Gastrocnemius medialis (tissue), 4 donors: ENCODE measurements at places on chromosomes 7 and 10.

DNA sequence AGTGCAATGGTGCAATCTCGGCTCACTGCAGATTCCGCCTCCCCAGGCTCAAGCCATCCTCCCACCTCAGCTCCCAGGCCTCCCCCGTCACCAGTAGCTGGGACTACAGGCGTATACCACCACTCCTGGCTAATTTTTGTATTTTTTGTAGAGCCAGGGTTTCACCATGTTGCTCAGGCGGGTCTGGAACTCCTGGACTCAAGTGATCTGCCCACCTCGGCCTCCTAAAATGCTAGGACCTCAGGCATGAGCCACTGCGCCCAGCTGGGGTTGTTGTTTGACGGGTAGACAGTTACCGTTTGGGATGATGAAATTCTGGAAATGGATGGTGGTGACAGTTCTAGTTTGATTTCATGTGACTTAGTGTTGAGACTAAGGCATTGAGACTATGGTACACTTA, 15.3 kb downstream of the CALML3 start:
- no peak overlapping the region for H3K27ac ChIP-seq
- H3K4me1 ChIP-seq = no peaks in the 10 kb centered on the region
- no peaks in the 10 kb centered on the region for H3K27me3 ChIP-seq

DNA sequence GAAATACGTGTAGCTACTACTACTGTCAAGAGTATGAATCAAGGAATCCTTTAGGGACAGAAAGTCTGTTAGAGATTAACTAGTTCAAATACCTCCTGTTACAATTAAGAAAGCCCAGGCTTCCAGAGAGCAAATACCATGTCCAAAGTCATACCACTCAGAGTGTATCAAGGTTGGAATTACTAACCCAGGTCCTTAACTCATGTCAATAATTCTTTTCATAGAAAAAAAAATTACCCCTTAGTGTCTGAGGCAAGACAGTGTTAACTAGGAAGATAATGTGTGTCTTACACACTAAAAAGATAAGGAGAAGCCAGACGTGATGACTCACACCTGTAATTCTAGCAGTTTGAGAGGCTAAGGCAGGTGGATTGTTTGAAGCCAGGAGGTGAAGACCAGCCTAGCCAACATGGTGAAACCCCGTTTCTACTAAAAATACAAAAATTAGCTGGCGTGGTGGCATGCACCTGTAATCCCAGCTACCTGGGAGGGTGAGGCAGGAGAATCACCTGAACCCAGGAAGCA, 423.4 kb downstream of the SORCS1 start:
- no peaks in the 10 kb centered on the region for H3K4me1 ChIP-seq
- H3K27me3 ChIP-seq = no peaks in the 10 kb centered on the region
- H3K36me3 ChIP-seq = no peaks in the 10 kb centered on the region
- no peak overlapping the region for H3K27ac ChIP-seq
- no peak overlapping the region for H3K4me3 ChIP-seq

DNA sequence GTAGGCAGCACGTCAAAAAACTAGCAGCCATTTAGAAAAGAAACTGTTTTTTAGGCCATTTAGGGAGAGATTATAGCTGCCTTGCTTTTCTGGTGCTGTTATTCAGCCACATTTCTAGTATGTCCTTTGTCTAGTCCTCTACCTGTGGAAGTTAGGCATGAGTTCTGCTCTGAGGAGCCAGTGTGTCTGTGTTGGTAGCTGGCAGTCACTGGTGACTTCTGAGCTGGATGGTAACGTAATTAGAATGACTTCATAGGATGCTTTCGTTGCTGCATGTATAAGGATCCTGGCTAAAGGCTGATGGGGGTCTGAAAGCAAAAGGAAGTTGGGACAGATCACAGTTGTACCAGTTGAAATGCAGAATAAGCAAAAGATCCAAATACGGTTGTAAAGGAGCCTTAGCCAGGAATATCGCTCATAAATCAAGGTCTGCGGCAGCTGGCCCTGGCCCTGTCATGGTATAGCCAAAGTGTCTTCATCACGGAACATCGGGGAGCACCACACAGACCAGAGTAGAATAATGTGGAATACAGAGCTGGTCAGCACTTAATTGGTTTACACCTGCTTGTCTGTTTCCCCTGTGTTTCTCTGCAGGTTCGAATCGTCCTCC, 226.7 kb downstream of the EXOC4 start:
- H3K27ac ChIP-seq = no peak overlapping the region
- H3K36me3 ChIP-seq = no peaks in the 10 kb centered on the region
- peaks cover 21% of the 10 kb centered on the region for H3K4me1 ChIP-seq
- no peak for DNase-seq

DNA sequence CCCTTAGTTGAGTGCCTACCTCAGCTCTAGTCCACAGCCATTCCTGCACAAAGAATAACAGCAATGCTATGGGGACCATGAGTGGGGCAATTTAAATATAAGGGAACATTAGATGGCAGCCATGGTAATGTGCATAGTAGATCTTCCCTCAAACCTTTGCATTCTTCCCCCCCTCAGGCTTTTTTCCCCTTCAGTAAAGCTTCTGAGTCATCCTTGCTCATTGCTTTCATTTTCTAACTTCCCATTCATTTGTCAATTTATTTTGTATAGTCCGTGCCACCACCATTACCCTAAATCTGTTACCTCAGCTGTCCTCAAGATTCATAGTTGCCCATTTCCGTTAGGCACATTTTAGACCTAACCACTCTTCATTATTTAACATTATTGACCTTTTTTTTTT, 10.7 kb downstream of the HECTD2 start:
- no peak overlapping the region for H3K4me3 ChIP-seq
- H3K36me3 ChIP-seq = no peaks in the 10 kb centered on the region
- H3K4me1 ChIP-seq = peaks cover 19% of the 10 kb centered on the region
- H3K27me3 ChIP-seq = no peaks in the 10 kb centered on the region

DNA sequence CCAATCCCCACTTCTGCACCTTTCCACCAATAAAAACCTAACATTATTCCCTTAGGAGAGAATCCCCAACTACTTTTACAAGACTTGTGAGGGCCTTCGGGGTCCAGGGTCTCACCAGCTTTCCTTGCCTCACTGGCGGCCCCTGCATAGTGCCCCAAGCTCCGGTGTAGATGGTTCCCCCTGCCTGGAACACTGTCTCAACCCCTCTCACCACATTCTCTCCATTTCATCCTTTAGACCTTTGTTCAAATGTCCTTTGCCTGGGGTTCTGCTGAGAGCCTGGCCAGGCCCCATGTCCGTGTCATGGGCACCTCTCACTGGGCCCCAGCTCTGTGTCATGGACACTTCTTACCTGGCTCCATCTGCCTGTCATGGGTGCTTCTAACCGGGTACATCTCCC, 64.5 kb upstream of the SORCS3 start:
- no peaks in the 10 kb centered on the region for H3K4me1 ChIP-seq
- no peak overlapping the region for H3K27ac ChIP-seq
- no peaks in the 10 kb centered on the region for H3K27me3 ChIP-seq
- DNase-seq = no peak
- H3K36me3 ChIP-seq = no peaks in the 10 kb centered on the region
- no peak overlapping the region for H3K4me3 ChIP-seq

DNA sequence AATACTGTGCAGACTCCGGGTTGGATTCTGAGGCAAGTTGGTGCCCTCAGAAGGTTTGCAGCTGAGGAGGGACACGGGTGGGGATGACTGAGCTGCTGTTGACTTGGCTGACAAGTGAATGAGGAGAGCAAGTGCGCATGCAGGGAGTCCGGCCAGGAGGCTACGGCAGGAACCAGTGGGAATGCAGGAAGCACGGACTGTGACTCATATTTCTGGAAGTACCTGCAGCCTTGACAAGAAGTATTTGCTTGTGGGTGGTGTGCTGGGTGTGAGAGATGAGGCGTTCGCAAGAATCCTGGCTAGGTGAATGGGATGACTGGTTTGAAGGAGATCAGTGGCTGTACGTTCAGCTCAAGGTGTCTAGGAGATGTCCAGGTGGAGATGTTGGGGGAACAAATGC, 30.8 kb upstream of the FXYD4 start:
- H3K4me1 ChIP-seq = no peaks in the 10 kb centered on the region
- no peak for DNase-seq
- no peak overlapping the region for H3K27ac ChIP-seq
- no peaks in the 10 kb centered on the region for H3K27me3 ChIP-seq
- no peaks in the 10 kb centered on the region for H3K36me3 ChIP-seq

DNA sequence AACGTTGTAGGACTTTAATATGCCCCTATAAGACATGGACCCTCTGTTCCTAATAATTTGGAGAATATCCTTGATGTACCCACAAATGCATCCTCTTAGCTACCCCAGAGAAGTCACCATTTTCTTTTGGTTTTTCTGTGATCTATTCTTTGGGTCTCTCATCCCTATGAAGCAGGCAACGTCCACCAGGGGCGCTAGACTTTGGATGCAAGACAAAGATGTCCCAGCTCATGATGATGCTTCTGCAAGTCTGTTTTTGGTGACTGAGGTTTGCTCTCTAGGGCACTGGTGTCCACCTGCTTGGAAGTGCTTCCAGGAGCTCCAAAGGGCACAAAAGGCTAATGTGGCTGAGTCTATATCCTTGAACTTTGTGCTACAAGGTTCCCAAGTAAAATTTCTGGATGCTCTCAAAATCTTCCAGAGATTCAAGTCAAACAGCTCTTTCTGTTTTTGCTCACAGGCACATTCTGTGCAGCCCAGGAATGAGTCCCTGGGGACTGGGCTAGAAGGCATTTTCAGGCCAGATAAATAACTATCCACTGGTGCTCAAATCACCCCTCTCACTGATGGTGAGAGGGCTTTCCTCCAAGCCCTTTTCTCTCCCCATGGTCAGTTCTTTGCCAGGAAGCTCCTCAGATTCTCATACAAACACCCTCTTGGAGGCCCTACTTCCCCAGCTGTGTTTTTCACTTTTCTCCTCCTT, 166.4 kb downstream of the C7orf25 start:
- DNase-seq = peak; percentile 33
- H3K27me3 ChIP-seq = no peaks in the 10 kb centered on the region
- H3K4me3 ChIP-seq = no peak overlapping the region
- no peaks in the 10 kb centered on the region for H3K36me3 ChIP-seq
- no peaks in the 10 kb centered on the region for H3K4me1 ChIP-seq
- peak overlapping the region; percentile 22 for H3K27ac ChIP-seq

GRCh38 chr7:150405584-150406311, 26.6 kb downstream of the ZNF775 start:
- H3K27ac ChIP-seq = peak overlapping the region; percentile 96
- no peak for DNase-seq
- peak overlapping the region; percentile 69 for H3K4me3 ChIP-seq
- H3K27me3 ChIP-seq = no peaks in the 10 kb centered on the region

DNA sequence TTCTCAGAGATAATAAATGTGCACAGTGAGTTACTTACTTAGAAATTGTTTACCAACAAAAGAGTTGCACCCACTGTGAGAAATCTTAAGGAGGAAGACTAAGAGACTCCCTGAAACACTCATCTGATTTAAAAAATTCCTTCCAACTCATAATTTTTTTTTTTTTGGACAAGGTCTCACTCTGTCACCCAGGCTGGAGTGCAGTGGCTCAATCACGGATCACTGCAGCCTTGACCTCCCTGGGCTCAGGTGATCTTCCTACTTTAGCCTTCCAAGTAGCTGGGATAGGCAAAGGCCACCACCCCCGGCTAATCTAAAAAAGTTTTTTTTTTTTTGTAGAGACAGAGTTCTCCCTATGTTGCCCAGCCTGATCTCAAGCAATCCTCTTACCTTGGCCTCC, 36.0 kb downstream of the MALSU1 start:
- H3K27me3 ChIP-seq = no peaks in the 10 kb centered on the region
- H3K27ac ChIP-seq = no peak overlapping the region
- no peaks in the 10 kb centered on the region for H3K36me3 ChIP-seq
- DNase-seq = no peak
- H3K4me1 ChIP-seq = peaks cover 8% of the 10 kb centered on the region

DNA sequence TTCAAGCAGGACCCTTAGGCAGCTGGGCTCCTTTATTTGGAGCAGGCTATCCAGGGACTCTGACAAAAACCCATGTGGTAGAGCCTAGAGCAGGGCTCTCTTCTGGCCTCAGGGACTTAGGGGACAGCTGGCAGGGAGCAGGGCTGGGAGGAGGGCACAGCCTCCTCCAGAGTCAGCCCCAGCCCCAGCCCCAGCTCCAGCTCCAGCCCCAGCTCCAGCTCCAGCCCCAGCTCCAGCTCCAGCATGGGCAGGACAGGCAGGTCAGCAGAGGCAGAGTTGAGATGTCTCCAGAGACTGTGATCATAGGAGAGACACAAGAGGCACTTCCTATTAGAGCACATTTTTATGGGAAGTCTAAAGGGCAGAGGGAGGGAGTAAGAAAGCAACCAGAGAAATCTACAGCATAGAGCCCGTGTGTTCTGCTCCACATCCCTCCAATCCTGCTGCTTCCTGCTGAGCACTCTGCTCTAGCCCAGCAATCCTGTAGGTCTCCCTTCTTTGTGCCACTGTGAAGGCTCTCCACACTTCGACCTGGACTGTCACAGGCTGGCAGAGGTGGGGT, 13.3 kb upstream of the C10orf53 start:
- no peak overlapping the region for H3K27ac ChIP-seq
- H3K36me3 ChIP-seq = no peaks in the 10 kb centered on the region
- no peaks in the 10 kb centered on the region for H3K4me1 ChIP-seq
- H3K4me3 ChIP-seq = no peak overlapping the region

GRCh38 chr7:17506095-17506494, 207.6 kb downstream of the AHR start:
- H3K27ac ChIP-seq = no peak overlapping the region
- no peaks in the 10 kb centered on the region for H3K36me3 ChIP-seq

- H3K4me1 ChIP-seq = no peaks in the 10 kb centered on the region
- H3K27ac ChIP-seq = no peak overlapping the region
- no peaks in the 10 kb centered on the region for H3K27me3 ChIP-seq
- DNase-seq = no peak
- no peak overlapping the region for H3K4me3 ChIP-seq
- H3K36me3 ChIP-seq = no peaks in the 10 kb centered on the region
Measured at GRCh38 chr10:11891776-11892486, 68.8 kb downstream of the PROSER2 start.

- peaks cover 21% of the 10 kb centered on the region for H3K4me1 ChIP-seq
- DNase-seq = no peak
- no peaks in the 10 kb centered on the region for H3K27me3 ChIP-seq
- H3K36me3 ChIP-seq = no peaks in the 10 kb centered on the region
- no peak overlapping the region for H3K27ac ChIP-seq
Measured at GRCh38 chr10:50419756-50420155, 168.4 kb upstream of the ASAH2 start.

DNA sequence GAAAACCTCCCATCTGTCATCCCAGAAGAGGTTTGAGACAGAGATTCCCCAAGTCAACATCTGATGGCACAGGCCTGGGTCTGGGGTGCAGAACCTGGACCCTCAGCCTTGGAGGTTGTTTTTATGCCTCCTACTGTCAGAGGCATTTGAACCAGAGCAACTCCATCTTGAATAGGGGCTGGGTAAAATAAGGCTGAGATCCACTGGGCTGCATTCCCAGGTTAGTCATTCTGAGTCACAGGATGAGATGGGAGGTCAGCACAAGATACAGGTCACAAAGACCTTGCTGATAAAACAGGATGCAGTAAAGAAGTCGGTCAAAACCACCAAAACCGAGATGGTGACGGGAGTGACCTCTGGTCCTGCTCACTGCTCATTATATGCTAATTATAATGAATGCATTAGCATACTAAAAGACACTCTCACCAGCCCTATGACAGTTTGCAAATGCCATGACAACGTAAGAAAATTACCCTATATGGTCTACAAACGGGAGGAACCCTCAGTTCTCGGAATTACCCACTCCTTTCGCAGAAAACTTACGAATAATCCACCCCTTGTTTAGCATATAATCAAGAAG, 92.0 kb downstream of the ITGA8 start:
- no peaks in the 10 kb centered on the region for H3K36me3 ChIP-seq
- DNase-seq = no peak
- H3K4me3 ChIP-seq = no peak overlapping the region
- H3K4me1 ChIP-seq = no peaks in the 10 kb centered on the region
- H3K27ac ChIP-seq = no peak overlapping the region
- no peaks in the 10 kb centered on the region for H3K27me3 ChIP-seq
